ENCODE measurements at places on chromosomes 5 and 9.
A peak's percentile ranks its signal among the peaks of the same experiment; 100 is the strongest.

GRCh38 chr5:90983148-90983547, 400.0 kb downstream of the ARRDC3 start:
- no peak for DNase-seq

DNA sequence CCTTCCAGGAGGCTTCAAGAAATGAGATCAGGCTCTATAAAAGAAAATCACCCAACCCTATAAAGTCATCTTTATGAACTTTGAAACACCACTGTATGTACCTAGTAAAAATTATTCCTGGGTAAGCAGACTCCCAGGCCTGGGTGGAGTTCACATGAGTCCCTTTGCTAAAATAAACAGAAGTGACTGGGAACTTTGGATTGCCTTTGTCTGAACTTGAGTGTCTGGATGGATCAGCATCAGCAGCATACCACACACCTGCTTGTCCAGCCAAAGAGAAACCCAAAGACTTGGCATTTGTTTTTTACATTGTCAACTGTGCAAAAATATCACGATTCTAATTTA, 79.6 kb upstream of the CDKN2B start:
- DNase-seq, result no peak

DNA sequence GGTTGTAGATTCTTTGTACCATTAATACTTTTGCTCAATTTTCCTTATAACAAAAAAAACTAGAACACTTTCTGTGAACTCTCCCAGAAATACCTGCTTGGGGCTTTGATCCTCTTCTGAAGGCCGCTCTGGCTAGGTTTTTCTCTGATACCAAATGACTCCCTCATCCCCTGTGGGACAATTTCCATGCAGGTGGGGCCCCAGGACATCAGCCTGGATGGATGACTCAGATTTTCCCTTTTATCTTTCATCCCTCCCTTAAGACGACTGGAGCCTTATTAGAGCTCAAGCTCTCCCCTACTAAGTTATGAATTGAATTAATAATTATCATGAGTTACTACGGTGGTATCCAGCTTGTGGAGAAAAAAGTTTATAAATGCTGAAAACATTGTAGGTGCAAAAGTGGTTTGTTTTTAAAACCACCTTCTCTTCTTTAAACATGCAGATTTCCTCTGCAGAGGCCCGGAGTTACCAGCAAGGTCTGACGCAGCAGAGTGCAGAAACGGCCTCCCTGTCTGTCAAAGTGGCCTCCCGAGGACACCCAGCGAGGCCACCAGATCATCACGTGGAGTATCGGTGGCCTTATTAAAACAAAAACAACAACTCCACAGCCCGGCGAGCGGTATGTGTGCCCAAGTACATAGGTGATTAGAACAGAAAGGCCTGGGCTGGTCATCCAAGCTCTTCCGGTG, 50.8 kb upstream of the IRX4 start:
- peak; percentile 1 for DNase-seq

DNA sequence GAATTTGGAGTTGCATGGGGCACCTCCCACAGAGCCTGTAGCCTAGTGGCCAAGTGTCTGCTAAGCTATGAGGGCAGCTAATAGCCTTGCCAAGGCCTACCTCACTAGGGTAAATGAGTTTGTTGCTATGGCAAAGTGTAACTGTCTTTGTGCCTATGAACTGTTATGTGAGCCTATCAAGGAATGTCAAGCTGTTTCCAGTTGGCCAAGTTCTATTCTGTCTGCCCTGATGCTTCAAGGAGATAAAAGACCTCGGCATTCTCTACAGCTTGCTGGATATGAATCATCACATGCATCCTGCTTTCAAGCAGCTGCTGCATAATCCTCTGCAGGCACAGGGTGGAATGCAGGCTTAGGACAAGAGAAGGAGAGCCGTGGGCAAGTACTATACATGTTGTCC, 69.8 kb upstream of the CCDC112 start:
- no peak for DNase-seq

DNA sequence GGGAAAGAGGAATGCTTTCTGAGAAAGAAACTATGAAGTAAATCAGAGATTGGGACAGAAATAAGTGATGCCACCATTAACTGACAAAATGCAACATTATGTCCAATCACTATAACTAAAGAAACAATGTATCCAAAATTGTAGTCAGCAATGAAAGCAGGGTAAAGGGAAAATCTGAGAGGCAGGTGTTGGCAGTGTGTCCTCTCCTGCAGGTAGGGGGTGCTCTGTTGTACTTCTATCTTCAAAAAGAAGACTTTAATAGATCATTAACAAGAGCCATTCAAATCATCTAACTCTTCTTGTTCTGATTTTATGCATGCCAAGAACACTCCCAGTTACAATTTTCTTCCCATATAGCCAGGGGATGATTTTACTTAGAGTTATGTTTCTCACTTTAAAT, 1275.7 kb downstream of the PTPRD start:
- DNase-seq, result no peak

GRCh38 chr9:91760906-91761305, 189.1 kb downstream of the ROR2 start:
- no peak for DNase-seq

- no peak for DNase-seq
These were observed 111.7 kb upstream of the NEK6 start for GRCh38 chr9:124146031-124146561.

DNA sequence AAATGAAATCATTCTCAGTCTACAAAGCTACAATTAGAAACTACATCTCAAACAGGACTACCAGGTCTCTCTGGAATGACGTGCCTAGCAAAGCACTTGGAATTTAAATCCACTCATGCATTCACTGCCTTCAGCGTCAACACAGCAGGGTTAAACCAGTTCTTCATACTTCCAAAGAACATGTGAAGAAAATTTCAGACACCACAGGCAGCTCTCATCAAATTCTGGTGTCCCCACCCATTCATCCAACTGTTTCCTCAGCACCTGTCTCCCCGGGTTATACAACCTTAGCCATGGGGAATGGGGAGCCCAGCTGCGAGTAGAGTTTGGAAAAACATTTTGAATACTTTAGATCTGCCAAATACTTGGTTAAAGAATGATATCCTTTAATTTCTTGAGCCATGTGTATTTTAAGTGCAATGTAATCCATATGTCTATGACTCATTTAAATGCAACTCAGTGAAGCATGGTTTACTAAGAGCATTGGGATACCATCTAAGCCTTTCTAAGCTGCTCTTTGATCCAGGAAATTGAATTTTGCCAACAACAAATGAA, 17.5 kb downstream of the ADAM19 start:
- DNase-seq, result no peak

DNA sequence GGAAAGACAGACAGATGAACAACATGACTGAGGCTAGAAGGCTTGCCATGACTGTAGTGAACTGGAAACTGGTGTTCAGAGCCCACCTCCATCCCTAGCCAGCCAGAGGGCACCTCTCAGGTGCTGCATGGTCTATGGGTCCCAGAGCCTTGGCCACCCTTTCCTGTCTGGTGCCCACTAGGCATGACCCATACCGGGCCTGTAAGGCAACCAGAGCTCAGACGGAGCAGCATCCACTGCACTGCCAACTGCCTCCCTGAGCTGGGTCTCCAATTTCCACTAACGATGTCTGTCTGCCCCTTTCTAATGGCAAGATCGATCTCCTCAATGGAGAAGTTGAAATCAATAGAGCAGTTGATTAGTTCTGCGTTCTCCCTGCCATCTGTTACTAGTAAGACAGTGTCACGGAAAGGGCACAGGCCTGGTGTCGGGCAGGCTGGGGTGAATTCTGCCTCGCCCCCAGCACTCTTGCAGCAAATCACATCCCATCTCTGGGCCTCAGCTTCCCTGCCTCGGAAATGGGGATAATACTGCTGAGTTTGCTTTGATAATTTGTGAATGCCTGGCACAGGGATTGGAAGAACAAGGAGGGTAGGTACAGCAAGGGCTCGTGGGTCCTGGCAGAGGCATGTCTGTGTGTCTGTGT, 172.3 kb upstream of the MVB12B start:
- DNase-seq, result peak; percentile 13

DNA sequence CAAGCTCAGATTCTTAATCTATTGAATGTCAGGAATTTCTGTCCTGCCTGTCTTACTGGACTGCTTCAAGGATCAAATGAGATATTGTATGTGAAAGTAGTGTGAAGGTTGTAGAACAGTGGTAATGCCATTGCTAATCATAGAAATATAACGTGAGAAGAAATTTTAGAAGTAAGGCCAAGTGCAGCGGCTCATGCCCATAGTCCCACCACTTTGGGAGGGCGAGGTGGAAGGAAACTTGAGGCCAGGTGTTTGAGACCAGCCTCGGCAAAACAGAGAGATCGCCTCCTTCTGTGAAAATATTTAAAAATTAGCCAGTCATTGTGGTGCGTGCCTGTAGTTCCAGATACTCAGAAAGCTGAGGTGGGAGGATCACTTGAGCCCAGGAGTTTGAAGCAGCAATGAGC, 5.1 kb upstream of the HSPA5 start:
- no peak for DNase-seq

GRCh38 chr5:139650031-139650688, 2.0 kb downstream of the CXXC5 start:
- no peak for DNase-seq

DNA sequence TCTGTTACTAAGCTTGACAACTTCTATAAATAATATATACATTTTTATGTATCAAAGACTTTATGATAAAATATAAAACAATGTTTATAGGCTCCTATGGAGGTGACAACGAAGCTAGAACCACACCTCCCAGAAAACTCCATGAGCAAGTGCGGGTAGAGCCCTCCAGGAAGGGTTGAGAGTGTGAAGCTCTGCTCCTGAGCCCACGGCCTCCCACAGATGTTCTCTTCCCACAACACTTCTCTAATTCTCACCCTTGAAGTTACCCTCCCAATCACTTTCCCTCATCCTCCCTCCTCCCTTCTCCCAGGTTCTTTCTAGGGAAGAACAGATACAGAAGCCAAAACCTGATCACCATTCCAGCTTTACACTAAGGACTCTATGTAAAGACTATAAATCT, 427.6 kb downstream of the SPOCK1 start:
- DNase-seq, result no peak

All from D341Med (cell line).